ENCODE measurements at places on chromosomes 2 and 18.

- no peak for DNase-seq
Measured at GRCh38 chr18:25743646-25744151, 346.7 kb downstream of the SS18 start.

GRCh38 chr2:221096706-221097567, 475.2 kb downstream of the EPHA4 start:
- DNase-seq = no peak

DNA sequence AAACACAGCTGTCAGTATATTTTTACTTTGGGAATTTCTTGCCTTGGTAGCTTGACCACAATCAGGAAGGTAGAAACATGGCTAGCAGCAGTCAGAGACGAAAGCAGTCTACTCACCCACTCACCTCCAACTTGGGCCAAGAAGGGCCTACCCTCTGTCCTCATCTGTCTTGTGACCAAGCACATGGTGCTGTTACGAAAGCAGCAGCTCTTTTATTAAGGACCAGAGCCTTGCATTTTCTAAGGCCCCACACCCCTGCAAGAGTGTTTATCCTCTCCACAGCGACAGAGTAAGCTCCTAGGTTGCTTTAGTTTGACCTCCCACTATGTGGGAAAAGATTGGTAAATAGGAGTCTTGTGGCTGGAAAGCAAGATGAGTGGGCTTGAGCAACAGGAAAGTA, 31.3 kb upstream of the MSTN start:
- DNase-seq = peak; percentile 95

DNA sequence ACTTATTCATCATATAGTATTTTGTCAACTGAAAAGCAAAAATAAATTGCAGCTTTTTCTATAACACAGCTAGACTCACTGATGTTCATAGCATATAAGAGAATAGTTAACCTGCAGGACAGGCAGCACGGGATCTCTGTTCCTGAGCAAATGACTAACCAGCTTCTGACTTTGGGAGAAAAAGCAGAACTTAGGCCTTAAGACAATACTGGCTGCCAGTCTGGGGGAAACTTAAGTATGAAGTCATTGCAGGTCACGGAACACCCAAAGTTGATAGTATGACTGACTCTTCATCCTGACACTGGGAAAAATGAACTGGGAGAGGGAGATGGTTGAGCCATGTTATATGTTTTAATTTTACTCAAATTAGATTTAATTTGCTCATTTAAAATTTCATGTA, 113.0 kb downstream of the DPP4 start:
- peak; percentile 81 for DNase-seq

DNA sequence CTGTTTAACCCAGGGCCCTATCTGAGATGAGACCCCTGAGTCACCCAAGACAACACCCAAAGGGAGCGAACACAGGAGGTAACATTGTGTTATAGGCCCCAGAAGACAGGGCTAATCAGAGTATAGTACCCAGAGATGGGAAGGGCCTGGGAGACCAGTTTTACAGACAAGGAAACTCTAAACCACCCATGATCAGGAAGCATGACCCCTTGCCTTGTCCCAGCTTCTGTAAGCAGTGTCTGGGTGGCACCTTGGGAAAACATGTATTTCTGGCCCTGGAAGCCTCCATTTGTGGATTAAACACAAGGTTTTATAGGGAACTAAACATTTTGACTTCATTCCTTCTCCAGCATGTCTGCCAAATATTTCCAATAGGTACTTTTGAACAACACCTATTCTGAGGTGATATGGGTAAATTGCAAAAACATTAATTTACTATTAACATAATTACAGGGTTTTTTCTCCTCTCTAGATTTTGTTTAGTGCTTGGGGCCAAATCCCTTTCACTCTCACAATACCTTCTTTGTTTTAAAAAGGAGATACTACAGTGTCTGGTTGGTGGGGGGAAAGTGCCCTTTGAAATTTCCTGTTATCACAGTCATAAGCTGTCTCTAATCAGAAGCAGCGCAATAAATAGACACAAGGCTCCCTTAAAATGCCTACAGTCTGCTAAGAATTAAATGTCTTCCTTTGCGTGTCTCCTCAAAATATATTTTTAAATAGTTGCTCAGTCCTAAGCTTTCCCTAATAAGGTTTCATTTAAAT, 341.1 kb downstream of the BCL11A start:
- no peak for DNase-seq

DNA sequence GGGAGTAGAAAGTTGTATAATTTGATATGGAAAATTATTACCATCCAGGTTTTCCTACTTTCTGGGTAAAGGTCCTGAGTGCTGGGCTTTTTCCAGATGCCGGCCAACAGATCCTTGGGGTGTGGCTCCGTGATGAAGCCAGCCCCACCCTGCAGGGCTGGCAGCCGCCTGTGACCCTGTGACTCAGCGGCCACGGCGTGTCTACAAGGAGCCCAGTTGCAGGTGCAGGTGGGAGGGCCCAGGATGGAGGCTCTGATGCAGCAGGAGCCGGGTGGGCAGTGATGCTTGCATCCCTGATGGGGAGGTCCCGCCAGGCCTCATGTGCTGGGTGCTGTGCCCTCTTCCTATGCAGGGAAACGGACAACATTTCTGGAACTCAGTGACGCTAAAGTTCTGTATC, 96.0 kb upstream of the ALKAL2 start:
- no peak for DNase-seq

DNA sequence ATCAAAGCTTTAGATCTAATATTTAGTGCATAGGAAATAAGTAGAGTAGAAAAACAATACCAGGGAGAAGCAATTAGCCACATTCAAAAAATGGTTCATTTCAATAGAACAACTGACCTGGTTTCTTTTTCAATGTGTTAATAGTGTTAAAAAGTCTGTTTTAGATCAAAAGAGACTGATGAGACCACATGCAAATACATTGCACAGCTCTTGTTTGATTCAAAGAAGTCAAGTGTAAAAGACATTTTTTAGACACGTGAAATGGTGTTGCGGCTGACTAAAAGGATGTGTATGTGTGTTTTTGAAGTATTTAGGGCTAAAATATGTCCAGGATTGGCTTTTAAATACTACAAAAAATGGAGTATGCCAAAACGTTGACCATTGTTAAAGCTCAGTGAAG, 1.2 kb upstream of the AOX1 start:
- DNase-seq = no peak

DNA sequence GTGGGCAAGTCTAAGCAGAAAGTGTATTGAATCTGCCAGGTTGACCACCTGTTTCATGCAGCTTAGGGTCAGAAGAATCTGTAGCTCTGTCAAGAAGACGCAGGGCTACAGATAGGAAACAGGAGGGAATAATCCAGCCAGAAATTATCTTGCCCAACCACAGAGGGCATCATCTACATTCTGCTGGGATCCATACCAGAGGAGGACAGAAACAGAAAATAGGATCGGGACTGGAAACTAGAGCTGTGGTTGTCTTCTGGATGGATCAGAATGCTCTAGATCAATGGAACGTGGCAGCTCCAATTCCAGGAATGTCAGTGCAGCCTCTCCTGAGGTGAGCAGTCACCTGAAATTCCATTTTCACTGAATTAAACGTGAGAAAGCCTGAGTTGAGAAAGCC, 3.6 kb downstream of the SPATA3 start:
- DNase-seq = no peak

DNA sequence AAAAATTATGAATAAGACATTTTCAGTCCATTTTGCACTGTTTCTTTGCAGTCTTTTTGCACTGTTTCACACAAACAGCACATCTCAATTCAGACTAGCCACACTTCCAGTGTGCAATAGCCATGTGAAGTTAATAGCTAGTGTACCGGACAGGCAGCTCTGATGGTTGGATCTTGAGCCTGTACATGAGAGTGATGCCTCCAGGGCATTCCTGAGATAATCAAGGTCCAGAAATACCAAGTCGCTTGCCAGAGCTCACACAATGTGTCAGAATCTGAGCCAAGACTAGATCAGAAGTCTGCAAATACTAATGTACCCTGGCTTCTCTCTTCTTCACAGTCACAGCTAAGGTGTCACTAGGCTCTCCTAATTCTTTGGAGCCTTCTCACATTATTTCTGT, 180.2 kb downstream of the OSR1 start:
- DNase-seq = no peak

GRCh38 chr2:10019174-10019573, 24.2 kb upstream of the KLF11 start:
- DNase-seq = peak; percentile 63

DNA sequence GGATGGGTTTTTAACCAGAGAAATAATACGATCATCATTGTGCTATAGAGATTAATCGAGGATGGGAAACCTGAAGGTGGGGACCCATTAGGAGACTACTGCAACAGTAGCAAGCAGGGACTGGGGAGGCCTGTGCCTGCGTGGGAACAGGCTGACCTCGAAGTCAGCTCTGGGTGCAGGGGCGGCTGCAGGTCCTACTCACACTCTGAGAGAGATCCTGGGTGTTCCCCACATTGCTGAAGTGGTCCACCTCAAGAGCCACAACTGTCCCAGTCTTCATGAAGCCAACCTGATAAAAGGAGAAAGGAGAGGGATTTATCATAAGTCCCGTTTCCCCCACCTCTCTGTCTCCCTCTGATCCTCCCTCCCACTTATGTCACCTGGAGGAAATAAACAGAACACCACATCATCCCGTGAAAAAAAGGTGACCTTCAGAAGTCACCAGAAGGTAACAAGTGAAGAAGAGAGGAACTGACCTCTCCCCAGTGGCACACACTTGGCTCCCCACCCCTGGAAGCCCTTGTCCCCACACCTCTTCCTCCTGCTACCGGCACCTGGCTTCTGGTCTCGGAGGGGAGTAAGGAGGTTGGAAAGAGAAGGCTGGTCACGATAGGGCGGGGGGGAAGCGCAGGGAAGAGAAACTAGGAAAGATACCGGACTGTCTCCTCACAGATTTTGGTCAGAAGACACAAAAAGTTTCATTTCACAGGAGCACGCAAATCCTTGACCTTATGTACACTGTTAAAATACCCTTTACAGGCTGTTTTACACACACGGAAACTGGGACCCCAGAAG, 50.4 kb downstream of the XDH start:
- no peak for DNase-seq

- peak; percentile 59 for DNase-seq
Measured at GRCh38 chr2:206084439-206084869, 1.5 kb downstream of the INO80D start.

DNA sequence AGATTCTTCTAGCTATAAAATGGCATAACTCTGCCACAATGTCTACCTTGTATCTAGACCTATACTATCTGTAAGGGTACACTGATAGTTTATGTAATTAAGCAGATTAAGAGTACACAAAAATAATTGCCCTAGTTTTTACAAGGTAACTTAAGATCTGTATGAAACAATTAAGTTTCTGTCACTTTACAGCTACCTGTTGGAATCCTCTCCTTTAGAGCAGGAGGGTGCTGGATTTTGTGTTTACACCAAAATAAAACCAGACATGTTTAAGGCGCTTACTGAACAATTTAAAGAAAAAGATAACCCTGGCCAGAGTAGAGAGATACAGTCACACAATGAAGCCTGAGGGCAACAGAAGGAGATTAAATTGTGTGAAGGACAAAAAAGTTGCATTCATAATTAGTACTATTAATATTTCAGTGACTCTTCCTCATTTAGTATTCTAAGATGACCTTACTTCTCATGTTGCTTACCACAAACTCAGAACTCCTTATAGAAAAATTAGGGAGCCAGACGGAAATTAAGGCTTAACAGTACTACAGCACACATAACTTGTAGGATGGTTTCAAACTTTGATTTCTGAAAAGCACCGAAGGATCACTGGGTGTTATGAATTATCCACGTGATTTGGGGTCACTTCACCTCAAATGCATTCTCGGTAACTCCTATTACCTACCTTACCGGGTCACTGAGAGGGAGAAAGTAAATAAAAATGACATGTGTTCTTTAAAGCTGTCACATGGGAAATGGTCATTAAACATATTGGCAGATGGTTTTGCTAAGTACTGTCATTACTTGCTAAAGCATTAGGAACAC, 1.0 kb downstream of the DARS1 start:
- no peak for DNase-seq

GRCh38 chr2:105636109-105636740, 108.5 kb upstream of the NCK2 start:
- DNase-seq = no peak

GRCh38 chr2:128585706-128586105, 267.0 kb upstream of the HS6ST1 start:
- DNase-seq = peak; percentile 40

GRCh38 chr2:238562446-238562845, 135.7 kb downstream of the ASB1 start:
- no peak for DNase-seq

GRCh38 chr2:23587341-23587880, 202.4 kb downstream of the KLHL29 start:
- DNase-seq = no peak

DNA sequence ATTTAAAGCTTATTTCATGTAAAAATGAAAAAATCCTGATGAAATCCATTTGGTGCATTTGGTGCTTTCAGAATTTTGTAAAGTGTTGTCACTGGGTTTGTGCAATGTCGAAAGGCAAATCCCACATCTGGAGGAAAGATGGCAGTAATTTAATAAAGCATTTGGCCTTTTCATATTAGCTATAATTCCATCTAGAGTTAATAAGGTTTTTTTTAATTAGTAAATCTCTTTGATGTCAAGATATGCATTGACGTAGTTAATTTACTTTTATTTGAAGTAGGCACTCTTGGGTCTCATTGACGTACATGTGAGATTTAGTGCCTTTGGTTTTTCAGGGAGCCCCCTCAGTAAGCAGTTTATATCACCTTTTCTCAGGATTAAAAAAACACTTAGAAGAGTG, 12.3 kb upstream of the GAREM1 start:
- DNase-seq = no peak

DNA sequence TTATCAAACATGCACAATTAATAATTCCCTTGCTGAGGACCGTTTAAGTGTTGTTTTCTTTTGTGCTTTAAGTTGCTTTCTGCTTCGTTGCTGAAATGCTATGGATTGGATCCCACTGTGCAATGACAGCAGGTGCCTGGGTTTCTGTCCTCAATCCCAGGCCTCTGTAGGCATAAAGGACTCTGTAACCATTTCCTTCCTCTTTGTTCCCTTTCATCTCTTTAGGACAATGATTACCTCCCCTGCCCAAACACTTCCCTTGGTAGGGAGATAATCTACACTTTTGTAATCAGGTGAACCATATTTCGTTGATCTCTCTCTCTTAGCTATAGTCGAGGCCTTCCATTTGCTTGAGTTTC, 58.6 kb upstream of the LYPD6B start:
- no peak for DNase-seq

- no peak for DNase-seq
Measured at GRCh38 chr2:162490052-162490717, 146.3 kb downstream of the GCA start.

DNA sequence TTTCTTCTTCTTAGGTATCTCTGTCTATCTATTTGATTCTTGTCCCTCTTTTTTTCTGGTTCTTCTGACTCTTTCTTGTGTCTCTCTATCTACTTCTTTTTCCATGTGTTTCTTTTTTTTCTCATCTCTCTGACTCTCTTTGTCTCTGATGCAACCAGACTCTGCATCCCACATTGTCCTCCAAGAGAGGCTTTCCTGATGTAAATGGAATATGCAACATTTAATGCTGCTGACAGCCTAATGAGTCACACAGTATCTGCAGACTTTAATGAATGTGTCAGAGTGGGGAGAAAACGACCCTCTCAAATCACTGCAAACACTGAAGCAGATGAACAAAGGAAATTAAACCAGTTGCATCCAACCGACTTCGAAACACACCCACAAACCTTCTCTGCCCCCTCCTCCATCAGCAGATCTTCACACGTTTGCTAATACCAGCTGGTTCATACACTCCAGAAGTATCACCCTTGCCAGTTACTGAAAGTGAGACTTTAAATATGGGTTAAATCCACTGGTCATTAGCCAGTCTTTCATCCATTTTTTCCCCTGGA, 351.5 kb downstream of the TXNL1 start:
- no peak for DNase-seq
